ENCODE measurements at places on chromosomes 7 and 10.

DNA sequence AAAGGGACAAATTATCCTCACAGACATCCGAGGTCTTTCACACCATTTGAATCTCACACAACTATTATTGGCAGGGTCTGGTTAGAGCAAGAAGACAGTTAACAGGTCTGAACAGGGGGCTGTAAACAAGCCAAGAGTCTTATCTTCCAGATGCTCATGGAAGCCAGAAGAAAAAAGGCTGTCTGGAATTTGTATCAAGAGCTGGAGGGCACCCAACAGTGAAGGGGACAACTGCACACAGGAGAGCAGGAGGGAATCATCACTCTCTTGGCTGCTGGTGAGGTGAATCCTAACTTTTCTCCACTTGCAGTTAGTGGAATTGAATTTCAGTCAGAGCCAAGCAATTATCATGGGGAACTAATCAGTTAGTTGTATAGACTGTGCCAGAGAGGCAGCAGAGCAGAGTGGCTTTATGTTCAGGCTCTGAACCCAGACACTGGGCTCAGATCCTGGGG is 880.2 kb upstream of the AUTS2 start:
- DNase-seq: no peak

GRCh38 chr10:6470894-6471618 is 109.0 kb downstream of the PRKCQ start:
- DNase-seq: no peak

DNA sequence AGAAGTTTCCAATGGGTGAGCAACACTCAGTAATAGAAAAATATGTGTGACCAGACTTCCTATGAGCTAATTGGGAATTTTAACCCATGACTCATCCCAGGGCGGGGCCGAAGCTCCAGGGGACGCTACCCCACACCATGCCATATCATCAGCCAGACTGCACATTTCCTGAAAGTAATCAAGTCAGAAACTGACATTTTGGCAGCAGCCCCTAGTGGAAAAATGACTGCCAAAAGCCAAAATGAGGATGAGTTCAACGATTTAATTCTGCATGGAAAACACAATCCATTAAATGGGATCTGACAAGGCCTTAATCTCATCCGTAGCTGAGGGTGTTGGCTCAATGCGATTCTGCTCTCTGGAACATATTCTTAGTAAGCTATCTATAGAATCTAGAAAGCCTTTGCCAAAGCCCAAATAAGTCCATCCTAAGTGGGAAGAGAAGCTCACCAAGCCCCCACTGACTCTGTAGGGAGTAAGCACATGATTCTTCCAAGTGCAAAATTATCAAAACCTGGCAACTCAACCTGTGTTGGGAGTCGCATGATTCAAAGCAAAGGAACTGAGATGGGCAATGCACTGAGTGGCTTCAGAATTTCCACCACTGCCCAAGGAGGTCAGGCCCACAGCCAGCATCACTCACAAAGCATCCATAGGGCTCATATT is 93.1 kb upstream of the PDE1C start:
- no peak for DNase-seq

DNA sequence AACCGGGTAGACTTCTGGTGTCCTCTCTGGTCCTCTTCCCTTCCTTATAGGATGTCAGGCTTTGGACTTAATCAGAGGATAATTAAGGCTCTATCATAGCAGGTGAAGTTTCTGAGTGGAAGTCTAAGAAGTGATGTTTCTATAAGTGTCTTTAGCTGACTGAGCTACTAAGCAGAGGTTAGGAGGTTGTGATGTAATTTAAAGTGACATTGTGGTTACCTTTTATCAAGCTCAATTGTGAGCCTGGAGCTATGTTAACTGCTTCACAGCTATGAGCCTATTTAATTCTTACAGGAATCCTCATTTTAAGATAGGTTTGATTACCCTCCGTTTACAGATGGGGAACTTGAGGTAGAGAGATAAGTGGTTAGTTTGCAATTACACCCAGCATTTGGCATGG is 365.1 kb downstream of the AUTS2 start:
- no peak for DNase-seq

DNA sequence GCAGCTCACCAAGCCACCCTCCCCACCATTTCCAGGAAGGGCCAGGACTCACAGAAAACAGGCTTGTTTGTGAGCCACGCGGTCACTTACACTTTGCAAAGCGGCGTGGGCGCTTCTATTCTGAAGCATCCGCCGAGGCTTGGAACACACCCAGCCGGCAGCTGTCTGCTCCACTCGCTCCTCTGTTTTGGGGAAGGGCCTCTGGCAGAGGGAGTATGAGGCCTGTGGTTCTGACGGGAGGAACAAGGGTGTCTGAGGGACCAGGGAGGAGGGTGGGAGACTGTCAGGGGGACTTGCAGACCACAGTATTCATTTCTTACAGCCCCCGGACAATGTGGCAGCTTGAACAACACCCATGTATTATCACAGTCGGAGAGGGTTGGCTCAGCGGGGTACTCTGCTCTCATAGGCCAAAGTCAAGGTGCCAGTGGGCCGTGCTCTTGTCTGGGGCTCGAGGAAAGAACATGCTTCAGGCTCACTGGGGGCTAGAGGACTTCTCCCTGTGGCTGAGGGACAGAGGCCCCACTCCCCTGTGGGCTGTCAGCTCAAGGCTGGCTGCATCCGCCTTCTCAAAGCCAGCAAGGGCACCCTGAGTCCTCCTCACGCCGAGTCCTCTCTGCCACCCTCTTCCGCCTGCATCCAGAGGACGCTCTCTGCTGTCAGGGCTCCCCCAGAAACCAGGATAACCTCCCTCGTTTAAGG is 60.4 kb upstream of the FAM20C start:
- no peak for DNase-seq

DNA sequence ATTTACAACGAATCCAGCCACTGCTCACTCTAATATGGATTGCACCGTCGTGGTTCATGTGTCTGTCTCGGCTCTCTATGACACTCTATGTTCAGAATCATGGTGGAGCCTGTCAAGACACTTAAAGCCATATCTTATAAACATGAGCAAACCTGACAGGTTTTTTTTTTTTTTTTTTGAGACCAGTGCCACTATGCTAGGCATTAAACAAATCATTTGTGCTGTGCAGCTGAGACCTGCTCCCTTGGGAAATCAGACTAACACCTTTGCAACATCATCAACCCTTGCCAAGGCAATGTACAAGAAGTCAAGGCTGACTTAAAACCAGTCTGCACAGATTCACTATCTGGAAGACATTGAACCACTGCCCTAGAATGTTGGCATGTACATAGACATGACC is 181.2 kb upstream of the ANK3 start:
- no peak for DNase-seq

- no peak for DNase-seq
These were observed 245.8 kb downstream of the CDK14 start for GRCh38 chr7:90841759-90842429.

- DNase-seq: no peak
These were observed 187.0 kb downstream of the PCDH15 start for GRCh38 chr10:54614072-54614471.

DNA sequence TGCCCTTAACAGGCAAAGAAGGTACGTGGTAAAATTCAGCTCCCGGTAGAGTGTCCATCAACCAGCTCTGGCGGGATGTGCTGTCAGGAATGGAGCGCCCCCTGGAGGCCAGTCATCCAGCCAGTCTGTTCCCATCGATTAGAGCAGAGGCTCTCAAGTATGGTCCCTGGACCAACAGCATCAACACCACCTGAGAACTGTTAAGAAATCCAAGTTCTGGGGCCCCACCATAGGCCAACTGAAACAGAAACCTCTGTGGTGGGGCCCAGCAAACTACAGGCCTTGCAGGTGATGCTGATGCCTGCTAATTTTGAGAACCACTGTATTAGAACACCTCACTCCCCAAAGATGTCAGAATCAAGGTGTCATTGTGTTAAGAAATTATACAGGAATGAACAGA is 109.2 kb downstream of the DPY19L1 start:
- DNase-seq: peak; percentile 63

- DNase-seq: no peak
These were observed 887 bp downstream of the COL13A1 start for GRCh38 chr10:69802424-69803161.

GRCh38 chr7:46810986-46811385 is 770.9 kb downstream of the TNS3 start:
- no peak for DNase-seq

DNA sequence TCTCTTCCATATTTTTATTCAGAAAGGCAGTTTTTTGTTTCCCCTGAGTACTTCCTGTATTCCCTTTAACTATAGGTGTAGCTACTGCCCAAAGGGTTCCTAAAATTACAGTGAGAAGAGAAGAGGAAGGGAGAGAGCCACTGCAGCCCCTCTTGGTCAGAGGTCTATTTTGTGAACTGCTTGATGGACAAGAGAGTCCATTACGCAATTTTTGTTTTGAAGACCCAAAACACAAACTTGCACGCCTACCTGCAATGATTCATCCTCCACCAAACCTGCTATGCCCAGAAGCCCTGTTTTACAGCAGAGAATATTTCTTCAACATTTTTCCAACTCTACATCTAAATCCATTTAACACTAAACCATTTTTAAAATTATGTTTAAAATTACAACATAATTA is 75.1 kb downstream of the PDE1C start:
- DNase-seq: no peak

DNA sequence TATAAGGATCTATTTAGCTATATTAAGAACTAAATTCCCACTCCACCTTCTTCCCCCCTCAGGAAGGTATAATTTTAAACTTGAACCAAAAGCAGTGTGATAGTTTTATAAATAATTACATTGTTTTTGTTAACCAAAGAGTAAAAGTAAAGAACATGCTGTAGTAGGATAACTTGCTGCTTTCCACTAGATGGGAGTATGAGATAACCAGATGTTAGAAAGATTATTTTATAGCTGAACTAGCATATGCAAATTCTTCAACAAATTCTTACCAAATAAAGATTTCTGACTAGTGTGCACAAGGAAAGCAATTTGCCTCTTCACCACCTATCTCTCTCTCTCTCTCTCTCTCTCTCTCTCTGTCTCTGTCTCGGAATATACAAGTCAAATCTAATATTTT is 31.8 kb downstream of the TES start:
- no peak for DNase-seq

GRCh38 chr10:121942749-121943416 is 15.1 kb upstream of the ATE1 start:
- DNase-seq: no peak

- no peak for DNase-seq
These were observed 3.1 kb upstream of the HOXA4 start for GRCh38 chr7:27133409-27134231.

- no peak for DNase-seq
These were observed 13.1 kb downstream of the C10orf105 start for GRCh38 chr10:71706216-71707121.

DNA sequence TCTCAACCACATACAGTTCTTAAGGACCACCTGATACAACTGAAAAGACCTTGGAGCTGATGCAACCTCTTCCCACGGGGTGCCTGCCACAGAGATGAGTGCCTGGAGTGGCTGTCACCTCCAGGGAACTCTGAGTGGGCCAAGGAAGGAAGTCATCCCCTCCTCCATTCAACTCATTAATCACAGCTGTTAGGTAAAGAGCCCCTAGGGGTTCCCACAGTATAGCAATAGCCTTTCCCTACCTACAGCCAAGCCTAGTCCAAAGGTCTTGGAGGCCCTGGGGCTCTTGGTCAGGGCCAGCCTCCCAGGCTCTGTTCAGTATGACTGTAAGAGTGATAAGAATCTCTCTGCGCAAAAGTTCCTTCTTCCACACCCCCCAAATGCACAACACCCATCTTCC is 70.4 kb upstream of the NFE2L3 start:
- no peak for DNase-seq

DNA sequence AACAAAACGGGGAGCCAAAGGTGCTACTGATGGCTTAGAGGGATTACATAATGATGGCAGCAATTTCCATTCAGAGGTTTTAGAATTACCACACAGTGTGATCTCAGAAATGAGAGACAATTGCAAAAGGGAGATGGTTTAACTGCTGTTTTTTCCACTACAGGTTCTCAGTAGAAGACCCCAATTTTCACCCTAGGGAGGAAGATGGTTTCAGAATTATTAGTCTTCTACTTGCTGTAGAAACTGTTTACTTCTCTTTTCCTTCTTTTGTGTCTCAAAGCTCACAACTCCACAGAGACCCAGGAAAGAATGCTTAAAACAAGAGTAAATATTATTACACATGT is 226.5 kb downstream of the INHBA start:
- no peak for DNase-seq

DNA sequence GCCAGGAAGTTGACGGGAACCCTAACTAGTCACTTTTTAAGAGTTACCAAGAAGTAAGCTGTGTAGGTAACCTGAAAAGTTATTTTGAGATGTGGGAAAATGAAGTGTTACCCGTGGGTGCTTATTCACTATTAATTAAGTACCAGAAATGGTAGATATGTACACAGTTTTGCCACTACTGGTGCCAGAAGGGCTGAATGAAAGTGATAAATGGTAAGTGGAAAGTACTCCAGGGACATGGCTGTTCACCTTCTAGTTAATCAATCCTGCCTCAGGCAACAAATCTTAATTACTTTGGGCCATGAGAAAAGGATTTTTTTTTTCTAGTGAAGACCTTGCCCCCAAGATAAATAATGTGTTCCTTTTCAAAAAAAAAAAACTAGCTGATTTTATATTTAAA is 15.8 kb downstream of the NET1 start:
- no peak for DNase-seq

DNA sequence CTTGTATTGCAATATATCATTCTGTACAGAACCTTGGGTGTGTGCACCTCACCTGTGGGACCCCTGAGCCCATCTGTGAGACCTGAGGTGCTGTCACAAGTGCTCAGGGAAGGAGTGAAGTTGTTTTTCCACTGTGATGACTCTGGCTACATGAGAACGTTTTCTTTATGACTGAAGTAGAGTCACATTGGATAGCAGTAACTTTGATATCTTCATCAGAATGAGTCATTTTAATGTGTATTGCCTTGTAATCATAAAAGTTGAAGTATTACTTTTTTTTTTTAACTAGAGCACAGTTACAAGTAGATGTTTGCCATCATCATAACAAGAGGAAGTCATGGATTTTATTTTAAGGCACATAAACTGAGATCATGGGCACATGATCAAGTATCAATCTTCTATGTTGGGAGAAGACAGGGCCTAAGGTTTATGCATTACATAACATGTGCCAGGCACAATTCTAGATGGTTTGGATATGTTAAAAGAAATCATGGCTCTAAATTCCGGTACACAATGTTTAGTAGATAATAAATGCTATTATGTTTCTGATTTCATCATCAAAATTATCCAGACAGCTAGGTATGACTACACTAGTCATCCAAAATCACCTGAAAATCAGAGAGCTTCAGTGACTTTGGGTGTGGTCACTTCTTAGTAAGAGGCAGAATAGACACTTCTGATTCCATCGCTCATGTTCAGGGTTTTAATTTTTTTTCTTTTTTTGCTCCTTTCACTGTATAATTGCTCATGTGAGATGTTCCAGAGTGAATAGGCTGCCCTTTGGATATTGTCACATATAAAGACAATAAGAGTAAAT is 82.7 kb upstream of the KLF6 start:
- no peak for DNase-seq

GRCh38 chr10:78657163-78657861 is 411.5 kb upstream of the ZMIZ1 start:
- DNase-seq: peak; percentile 36

DNA sequence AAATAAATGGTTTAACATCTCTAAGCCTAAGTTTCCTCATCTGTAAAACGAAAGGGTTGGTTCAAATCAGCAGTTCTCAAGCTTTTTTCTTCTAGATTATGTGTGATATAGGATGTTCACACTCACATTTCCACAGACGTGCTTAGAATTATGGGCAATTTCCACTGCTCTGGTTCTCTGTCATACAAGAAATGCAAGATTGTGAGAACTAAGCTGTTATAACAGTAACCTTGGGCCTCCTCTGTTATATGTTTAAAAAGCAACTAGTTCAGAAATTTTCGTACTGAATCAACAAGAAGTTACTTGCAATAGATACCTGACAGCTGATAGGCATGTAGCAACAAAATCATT is 33.7 kb downstream of the ADD3 start:
- DNase-seq: no peak

GRCh38 chr7:27103489-27104226 is 1.2 kb upstream of the HOXA2 start:
- DNase-seq: no peak
